Glomerular endothelial cell (primary cell): ENCODE measurements at places on chromosomes 11 and 22. TPM values are rescaled to one million over a fixed set of nuclear protein-coding genes. Genes with fewer than 3 reads are reported as not detected.

The SHISA8 gene
- not detected in 2 replicates for total RNA-seq

The BARX2 gene
- not detected in 2 replicates for total RNA-seq

The MUC2 gene
- not detected in 2 replicates for total RNA-seq

The AASDHPPT gene
- 37.1 and 37.5 TPM in 2 replicates for total RNA-seq

The SLC1A2 gene
- not detected in 2 replicates for total RNA-seq

The CYP2D6 gene
- total RNA-seq = 0.76 TPM in 1 of 2 replicates, not detected in the other

The DCUN1D5 gene
- 82.1 and 85.1 TPM in 2 replicates for total RNA-seq

The GRM5 gene
- 0.05 and 0.47 TPM in 2 replicates for total RNA-seq

The NCR3LG1 gene
- 5.5 and 5.6 TPM in 2 replicates for total RNA-seq

The SCARF2 gene
- total RNA-seq = 5.8 and 17.4 TPM in 2 replicates

The BIRC3 gene
- total RNA-seq = 5.6 and 7.3 TPM in 2 replicates

The FGF3 gene
- total RNA-seq = not detected in 2 replicates

The SERPING1 gene
- total RNA-seq = 0.53 and 1.5 TPM in 2 replicates

The SOX6 gene
- 0.24 and 0.29 TPM in 2 replicates for total RNA-seq

The NOL12 gene
- 20.9 and 25.8 TPM in 2 replicates for total RNA-seq
